ENCODE measurements at places on chromosomes 7 and 10.

- DNase-seq, result no peak
Observed at GRCh38 chr7:98335411-98335977, 54.0 kb downstream of the BRI3 start.

DNA sequence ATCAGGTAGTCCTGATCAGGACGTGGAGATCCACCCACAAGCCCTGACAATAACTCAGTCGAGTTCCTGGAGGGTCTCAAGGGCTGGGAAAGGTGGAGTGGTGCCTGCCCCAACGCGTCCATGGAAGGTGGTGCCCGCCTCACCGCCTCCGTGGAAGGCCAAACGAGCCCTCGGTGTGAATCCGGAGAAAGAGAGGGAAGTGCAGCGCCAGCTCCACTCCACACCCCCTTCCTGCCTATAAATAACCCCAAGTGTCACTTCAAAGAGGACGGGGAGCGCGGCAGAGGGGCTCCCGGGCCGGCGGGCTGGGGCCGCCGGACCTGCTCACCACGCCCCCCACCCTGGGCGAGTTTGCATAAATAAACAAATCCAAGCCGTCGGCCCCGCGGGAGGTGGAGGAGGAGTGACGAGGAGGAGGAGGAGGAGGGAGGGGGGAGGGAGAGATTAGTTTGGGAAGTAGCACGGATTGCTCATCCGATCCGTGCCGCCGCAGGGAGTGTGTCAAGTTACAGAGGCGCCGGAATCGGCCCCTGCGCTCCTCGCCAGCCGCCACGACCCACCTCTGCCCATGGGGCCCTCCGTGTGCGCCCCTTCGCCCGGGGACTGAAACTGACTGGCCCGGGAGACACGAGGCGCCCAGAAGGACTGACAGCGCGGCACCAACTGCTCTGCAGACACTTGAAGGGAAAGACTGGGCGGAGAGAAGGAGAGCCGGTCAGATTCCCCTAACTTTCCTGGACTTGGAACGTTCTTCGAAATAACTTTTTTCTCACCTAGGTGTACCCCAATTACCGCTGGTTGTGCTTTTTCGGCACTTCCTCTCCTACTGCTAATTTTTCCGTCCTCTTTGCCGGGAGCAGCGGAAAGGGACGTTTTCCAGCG lies at the start of gene COL13A1:
Gene COL13A1, plus strand, starts transcription at position 473 of the 882 bp plus-strand sequence. CDS start 518 bp downstream, outside the sequence.
- DNase-seq, result no peak

- DNase-seq, result no peak
Observed at GRCh38 chr7:140726281-140726680, 29.8 kb downstream of the NDUFB2 start.

DNA sequence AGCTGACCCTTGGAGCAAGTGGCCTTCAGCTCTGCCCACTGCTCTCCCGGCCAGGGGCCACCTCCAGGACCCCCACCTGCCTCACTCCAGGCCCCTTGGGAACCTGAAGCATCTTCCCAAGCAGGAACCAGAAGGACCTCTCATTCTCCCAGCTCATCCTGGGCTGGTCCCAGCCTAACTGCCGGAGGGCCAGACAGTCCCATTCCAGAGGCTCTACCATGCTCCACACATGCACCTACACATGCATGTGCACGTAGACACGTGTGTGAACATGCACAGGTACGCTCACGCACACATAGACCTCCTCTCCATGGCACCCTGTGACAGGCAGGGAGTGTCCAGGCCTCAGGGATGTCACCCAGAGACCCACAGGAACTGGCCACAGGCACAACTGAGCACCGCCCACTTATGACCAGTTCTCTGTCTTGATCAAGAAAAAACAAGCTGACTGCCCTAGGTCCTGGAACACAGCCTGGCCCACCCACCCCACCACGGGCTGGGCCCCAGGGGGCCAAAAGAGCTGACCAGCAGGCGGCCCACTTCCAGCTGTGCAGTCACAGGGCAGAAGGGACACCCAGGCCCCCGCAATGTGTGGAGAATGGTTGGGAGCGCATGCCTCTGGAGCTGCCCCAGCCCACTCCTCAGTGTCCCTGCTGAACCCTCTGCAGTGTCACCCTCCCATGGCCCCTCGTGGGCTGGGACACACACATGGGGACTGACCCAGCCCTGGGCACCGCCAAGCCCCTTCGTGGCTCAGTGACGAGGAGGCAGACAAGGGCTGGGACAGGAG lies 43.4 kb downstream of the CAMK2B start:
- no peak for DNase-seq

DNA sequence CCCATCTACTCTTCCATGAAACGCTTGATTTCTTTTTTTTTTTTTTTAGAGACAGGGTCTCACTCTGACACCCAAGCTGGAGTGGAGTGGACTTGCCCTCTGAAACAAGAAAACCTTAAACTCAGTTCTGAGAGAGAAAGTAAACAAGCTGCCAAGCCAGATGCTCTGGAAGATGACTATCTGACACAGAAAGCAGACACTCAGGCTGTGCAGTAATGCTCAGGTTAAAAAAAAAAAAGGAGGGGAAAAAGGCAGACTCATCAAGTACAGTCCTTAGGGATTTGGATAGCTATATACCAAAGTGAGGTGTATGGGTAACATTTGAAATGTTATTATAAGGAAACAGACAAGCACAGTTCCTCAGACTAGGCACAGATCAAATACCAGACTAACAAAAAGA lies 80.5 kb downstream of the IDE start:
- no peak for DNase-seq

- no peak for DNase-seq
Observed at GRCh38 chr10:15196021-15196834, 27.7 kb upstream of the NMT2 start.

- no peak for DNase-seq
Observed at GRCh38 chr10:114850126-114850525, 28.5 kb downstream of the FHIP2A start.

DNA sequence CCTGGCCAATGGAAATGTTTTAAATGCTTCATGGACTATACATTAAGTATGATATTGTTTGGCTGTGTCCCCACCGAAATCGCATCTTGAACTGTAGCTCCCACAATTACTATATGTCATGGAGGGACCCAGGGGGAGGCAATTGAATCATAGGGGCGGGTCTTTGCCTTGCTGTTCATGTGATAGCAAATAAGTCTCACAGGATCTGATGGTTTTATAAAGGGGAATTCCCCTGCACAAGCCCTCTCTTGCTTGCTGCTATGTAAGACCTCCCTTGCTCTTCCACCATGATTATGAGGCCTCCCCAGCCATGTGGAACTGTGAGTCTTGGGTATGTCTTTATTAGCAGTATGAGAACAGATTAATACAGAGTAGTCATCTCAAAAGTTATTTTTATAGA lies 32.4 kb upstream of the GRB10 start:
- no peak for DNase-seq

- DNase-seq, result no peak
Observed at GRCh38 chr7:36726311-36726710, 2.0 kb upstream of the AOAH start.

DNA sequence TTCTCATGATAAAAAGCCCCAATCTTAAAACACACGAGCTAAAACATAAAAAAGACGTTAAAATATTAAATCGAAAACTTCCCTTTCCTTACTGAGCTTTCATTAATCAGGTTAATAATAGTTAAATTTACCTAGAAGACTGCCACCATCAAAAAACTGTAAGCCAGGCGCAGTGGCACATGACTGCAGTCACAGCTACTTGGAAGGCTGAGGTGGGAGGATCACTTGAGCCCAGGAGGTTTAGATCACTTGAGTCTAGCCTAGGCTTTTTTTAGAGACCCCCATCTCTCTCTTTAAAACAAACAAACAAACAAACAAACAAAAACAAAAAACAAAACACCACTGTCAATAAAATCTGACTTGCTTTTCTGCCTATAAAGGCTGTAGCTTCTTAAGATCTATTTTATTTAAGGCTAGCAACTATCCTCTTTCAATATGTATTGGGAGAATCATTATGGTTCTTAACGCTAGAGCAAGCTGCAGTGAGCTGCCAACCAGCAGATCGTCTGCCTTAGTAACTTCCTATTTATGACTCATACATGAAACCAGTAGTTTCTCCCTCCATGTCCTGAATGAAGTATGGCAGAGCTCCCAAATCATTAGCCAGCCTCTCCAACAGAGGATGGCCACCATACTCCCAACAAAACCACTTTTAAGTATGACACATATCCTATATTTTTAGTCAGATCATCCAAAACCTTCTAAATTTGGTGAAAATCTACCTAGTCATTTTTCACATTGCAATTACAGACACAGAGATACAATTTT lies 163.7 kb downstream of the SRPK2 start:
- DNase-seq, result no peak

DNA sequence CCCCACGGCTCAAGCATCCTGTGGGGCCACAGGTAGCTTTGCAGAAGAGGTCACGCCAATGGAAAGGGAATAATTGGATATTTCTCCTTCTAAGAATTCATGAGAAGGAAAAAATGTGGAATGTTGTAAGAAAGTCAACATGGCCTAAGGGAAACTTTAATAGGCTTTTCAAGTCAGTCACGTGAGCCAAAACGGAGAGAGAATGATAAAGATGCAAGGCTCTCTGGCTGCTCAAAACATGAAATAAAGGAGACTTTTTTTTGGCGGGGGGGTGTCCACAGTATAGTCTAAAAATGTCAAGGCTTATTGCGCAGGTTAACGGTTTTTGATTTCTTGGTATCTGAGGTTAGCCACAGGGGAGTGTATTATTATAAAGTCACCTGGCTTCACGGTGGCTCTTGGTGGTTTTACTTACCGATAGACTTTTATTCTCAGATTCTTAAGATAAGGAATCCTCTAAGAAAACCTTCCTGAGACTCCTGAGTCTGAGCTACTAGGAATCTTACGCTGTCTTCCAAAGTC lies 148.1 kb downstream of the ARHGAP21 start:
- no peak for DNase-seq

GRCh38 chr10:26626066-26626465 lies 71.4 kb upstream of the PDSS1 start:
- no peak for DNase-seq

- no peak for DNase-seq
Observed at GRCh38 chr7:113087071-113087998, 708 bp upstream of the GPR85 start.

- no peak for DNase-seq
Observed at GRCh38 chr10:15370212-15370855, 755 bp downstream of the FAM171A1 start.

GRCh38 chr7:56495165-56495564 lies 378.9 kb upstream of the NUPR2 start:
- no peak for DNase-seq

DNA sequence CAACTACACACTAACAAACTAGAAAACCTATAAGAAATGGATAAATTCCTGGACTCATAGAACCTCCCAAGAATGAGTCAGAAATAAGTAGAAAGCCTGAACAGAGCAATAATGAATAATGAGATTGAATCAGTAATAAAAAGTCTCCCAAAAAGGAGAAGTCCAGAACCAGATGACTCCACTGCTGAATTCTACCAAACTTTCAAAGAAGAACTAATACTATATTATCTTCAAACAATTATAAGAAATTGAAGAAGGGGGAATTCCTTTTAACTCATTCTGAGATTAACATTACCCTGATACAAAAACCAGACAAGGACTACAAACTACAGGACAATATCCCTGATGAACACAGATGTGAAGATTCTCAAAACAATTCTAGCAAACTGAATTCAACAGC lies 47.8 kb upstream of the CDK6 start:
- DNase-seq, result no peak

- no peak for DNase-seq
Observed at GRCh38 chr10:73647211-73647874, 6.1 kb upstream of the MYOZ1 start.

DNA sequence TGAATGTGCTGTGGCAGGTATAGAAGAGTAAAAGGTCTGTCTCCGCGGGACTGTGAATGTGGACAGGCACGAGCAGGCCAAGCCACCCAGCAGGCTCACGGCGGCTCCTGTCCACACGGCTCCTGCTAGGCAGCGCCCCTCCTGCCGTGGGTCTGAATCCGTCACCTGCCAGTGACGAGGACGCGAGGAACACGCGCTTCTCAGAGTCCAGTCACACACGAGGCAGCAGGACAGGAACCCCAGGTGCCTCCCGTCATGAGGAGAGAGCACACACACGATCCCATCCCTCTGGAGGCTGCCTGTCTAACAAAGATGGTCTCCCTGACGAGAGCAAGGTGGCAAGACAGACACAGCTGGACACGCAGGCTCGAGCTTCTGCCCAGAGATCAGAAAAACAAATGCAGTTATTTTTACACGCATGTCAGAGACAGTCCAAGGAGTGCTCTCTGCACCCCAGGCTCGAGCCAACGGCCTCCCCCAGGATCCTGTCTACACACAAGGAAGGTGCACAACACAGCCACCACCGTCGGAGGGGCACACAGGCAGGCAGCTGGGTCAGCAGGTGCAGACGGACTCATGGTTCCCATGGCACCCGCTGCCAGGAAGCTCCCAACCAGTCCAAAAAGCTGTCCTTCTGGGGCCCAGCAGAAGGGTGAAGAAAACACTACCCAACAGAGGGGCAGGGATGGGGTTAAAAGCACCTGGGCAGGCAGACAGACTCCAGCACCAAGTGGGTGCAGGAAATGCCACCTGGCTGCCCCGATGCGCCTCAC lies 103.2 kb downstream of the MAD1L1 start:
- no peak for DNase-seq

GRCh38 chr7:144827621-144828020 lies 8.2 kb downstream of the TPK1 start:
- DNase-seq, result no peak

DNA sequence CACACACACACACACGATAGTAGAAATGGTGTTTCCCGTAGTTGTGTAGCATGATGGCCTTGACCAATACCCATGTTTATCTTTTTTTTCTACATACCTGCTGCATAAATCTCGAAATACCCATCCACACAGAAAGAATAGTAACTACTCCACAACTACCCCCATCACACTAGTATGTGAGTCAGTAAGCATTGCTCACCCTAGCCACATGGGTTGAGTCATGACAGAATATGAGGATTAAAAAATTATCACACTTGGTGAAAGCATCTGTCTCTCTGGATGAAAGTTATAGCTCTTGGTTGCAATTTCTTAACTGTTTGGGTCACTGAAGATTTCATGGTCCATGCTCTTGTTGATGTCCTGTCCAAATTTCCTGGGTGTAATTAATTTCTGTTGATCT lies 103.4 kb upstream of the MDFIC start:
- no peak for DNase-seq

- DNase-seq, result no peak
Observed at GRCh38 chr10:618229-618989, 71.1 kb downstream of the DIP2C start.

DNA sequence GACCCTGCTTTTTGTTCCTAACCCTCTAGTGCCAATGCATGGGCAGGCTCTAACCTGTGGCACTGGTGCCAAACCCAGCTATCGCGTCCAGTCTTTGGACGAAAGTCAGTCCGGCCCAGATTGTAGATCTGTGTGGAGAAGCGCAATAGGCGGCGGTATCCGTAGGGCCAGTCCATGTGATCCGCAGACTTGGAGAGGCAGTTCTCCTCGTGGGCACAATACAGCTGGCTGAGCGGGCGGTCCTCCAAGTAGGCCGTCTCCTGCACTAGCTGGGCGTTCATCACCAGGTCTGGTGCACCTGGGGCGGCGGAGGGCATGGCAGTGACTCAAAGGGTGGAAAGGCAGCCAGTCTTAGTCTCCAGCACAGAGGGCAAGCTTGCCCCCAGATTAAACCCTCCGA lies 14.5 kb downstream of the LOXL4 start:
- DNase-seq, result no peak

- DNase-seq, result no peak
Observed at GRCh38 chr7:75660566-75661215, 78.0 kb downstream of the HIP1 start.

- DNase-seq, result peak; percentile 36
Observed at GRCh38 chr7:128459394-128459878, 3.8 kb downstream of the HILPDA start.

- DNase-seq, result peak; percentile 82
Observed at GRCh38 chr10:31032258-31033132, 830 bp upstream of the ZNF438 start.
